ENCODE measurements at places on chromosomes 6 and 20. TPM values are rescaled to one million over a fixed set of nuclear protein-coding genes. Genes with fewer than 3 reads are reported as not detected.

DNA sequence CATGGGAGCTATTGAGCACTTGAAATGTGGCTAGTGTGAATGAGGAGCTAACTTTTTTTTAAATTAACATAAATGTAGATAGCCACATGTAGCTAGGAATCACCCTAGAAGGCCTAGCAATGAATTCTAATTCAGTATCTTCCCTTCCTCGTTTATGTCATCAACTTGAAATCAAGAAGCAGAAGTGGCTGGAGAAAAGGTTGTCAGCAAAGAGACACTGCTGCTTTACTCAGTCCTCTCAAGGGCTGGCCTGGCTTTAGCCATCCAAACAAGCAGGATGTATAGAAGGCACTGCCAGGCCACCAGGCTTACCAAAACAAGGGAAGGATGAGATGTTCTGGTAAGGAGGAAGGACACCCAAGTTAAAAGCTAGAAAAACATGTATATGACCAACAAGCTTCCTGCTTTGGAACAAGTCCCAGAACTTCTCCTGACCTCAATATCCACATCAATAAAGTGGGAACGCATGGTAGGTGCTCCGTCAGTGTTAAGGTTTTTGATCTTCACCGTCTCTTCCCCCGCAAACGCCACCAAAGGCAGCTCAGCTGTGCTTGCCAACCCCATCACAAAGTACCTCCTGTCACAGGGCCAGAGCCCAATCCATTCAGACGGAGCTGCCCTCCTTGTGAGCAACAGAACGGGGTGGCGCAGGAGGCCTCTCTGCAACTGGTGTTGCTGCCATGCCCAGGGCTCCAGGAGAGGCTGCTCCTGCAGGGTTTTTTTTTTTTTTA, 235.8 kb upstream of the RIN2 start:
- DNase-seq = no peak

DNA sequence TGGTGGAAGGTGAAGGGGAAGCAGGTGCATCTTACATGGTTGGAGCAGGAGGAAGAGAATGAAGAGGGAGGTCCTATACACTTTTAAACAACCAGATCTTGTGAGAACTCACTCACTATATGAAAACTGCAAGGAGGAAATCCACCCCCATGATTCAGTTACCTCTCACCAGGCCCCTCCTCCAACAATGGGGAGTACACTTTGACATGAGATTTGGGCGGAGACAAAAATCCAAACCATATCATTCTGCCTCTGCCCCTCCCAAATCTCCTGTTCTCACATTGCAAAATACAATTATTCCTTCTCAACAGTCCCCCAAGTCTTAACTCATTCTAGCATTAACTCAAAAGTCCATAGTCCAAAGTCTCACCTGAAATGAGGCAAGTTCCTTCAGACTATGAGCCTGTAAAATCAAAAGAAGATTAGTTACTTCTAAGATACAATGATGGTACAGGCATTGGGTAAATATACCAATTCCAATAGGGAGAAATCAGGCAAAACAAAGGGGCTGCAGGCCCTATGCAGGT, 60.5 kb downstream of the EDN1 start:
- no peak for DNase-seq

DNA sequence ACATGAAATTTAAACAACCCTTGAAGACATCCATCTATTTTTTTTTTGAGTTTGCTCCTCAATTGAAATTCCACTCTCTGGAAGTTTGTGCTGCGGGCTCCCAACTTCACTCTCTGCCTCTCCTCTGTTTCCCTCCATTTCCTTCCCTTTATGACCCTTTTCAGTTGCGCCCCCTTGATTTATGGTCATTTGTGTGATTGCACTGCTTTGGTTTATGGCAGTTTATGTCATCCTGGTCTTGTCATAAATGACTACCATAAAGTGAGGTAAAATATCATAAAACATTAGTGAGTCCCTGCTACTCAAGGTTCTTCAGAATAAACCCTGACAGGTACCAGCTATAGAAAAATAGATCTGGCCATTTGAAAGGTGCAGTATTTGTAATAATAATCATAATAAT, 348.3 kb upstream of the ZFP64 start:
- no peak for DNase-seq

DNA sequence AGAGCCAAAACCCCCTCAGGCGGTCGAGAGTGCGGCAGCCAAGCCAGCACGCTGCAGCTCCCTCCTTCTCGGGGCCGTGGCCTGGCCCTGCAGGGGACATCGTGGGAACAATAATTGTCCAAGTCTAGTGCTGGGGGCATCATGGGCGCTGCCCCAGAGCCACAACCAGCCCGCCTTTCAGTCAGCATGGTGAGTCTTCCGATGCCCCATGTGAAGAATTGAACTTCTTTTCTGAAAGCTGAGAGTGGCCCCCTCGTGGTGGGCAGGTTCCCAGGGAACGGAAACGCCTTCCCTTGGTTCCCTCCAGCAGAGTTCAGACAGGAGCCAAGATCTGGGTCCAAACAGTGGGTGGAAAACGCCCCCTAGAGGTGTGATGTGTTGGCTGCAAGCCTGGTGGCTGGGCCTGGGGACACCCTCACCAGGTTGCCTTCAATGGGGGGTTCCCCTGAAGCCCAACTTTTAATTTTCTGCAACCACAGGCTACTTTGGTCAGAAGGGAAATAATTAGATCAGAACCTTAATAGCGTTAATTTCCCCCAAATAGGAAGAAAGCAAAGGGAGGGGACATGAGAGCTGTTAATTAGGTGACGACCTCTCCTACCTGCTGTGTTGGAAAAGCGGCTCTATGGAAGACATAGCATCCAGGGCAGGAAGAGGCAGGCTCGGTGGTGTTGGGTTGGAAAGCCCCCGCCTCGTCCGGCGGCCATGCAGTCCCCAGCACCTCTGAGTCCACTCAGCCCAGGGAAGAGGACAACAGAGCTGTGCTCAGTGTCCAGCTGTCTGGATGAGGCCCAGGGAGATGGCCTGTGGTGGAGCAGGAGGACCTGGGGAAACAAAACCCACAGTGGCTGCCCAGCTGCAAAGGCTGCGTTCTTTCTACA, 4.7 kb upstream of the MRGBP start:
- peak; percentile 92 for DNase-seq

UST gene
- 16.0 TPM for total RNA-seq
